ENCODE measurements at places on chromosomes 3 and 15. TPM values are rescaled to one million over a fixed set of nuclear protein-coding genes. Genes with fewer than 3 reads are reported as not detected.

The DNASE1L3 gene
- total RNA-seq, result not detected

The DUOXA1 gene
- total RNA-seq, result 23.2 TPM

The SCN11A gene
- under 0.01 TPM for total RNA-seq

The ACTRT3 gene
- total RNA-seq, result 6.2 TPM

The LOXL1 gene
- 11.4 TPM for total RNA-seq

The GP5 gene
- total RNA-seq, result not detected

The MON1A gene
- total RNA-seq, result 10.0 TPM

The CCNB2 gene
- total RNA-seq, result 26.9 TPM

The PLSCR2 gene
- not detected for total RNA-seq

The MAP2K5 gene
- total RNA-seq, result 12.6 TPM

The HDDC3 gene
- total RNA-seq, result 12.8 TPM

The PRSS50 gene
- 0.54 TPM for total RNA-seq

The SLC38A3 gene
- not detected for total RNA-seq

The PATL2 gene
- 0.79 TPM for total RNA-seq

The TM4SF18 gene
- total RNA-seq, result not detected

The FAIM gene
- total RNA-seq, result 7.1 TPM

The MST1 gene
- 9.4 TPM for total RNA-seq

The TRPM1 gene
- not detected for total RNA-seq

The CRTAP gene
- total RNA-seq, result 144 TPM

The MLH1 gene
- total RNA-seq, result 43.5 TPM

The MKRN3 gene
- total RNA-seq, result 0.11 TPM

The CLDN18 gene
- total RNA-seq, result not detected

The GOLGA8J gene
- not detected for total RNA-seq

The ACKR2 gene
- 83.1 TPM for total RNA-seq

The C2CD4A gene
- total RNA-seq, result 0.11 TPM

The SSUH2 gene
- total RNA-seq, result 0.11 TPM

The TEX55 gene
- not detected for total RNA-seq

The DPPA2 gene
- not detected for total RNA-seq

The GPR62 gene
- not detected for total RNA-seq

The CAMP gene
- not detected for total RNA-seq

The TRIM42 gene
- total RNA-seq, result not detected

The MAP6D1 gene
- 4.3 TPM for total RNA-seq

The MYO5A gene
- total RNA-seq, result 31.0 TPM

The TNFAIP8L3 gene
- not detected for total RNA-seq

The HRG gene
- total RNA-seq, result not detected

The ALDH1L1 gene
- 0.39 TPM for total RNA-seq

Measured in placental epithelial cell (primary cell).